NCI-H2081 (cell line): ENCODE measurements at places on chromosomes 12 and 14.

- DNase-seq = no peak
These were observed 45.2 kb upstream of the KCNJ8 start for GRCh38 chr12:21819678-21820077.

GRCh38 chr14:67863223-67863622 is 43.6 kb downstream of the RAD51B start:
- DNase-seq = no peak

DNA sequence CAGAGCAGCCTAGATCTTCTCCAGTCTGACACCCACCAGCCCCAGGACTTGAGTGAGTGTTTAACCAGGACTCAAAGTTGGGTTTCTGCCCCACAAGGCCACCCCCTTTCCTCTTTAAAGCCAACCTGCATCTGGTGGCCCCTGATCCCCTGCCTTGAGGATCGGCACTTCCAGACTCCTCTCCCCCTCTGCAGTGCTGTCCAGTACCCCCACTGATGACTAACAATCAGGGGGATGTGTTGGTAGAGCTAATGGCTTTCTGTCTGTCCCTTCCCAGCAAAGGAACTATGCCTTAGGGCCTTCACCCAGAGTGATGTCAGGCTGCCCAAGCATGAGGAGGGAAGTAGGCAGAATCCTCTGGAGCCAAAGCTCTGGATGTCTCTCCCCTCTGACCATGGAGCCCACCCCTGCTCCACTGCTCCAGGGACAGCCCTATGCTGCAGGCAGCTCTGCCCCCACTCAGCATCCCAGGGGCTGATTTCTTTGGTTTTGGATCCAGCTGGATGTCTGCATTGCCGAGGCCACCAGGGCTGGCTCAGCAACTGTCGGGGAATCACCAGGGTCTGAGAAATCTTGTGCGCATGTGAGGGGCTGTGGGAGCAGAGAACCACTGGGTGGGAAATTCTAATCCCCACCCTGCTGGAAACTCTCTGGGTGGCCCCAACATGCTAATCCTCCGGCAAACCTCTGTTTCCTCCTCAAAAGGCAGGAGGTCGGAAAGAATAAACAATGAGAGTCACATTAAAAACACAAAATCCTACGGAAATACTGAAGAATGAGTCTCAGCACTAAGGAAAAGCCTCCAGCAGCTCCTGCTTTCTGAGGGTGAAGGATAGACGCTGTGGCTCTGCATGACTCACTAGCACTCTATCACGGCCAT is 42.9 kb downstream of the DAD1 start:
- no peak for DNase-seq

DNA sequence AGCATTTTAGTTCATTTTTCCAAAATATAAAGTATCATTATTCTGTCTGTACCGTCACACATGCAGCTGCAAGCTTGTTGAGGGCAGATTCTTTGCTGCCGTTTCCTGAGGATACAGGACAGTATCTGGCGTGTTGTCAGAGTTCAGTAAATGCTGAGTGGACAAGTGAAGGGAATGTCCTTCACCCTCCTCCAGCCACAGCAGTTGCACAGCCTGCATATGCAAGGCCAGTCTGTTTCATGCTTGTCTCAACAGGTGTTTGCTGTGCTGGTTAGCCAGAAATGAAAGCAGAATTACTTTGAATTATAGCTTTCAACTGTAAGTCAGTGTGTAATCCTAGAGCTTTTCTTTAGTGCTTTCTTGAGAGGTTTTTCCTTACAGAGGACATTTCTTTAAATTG is 36.5 kb downstream of the TDP1 start:
- DNase-seq = no peak

DNA sequence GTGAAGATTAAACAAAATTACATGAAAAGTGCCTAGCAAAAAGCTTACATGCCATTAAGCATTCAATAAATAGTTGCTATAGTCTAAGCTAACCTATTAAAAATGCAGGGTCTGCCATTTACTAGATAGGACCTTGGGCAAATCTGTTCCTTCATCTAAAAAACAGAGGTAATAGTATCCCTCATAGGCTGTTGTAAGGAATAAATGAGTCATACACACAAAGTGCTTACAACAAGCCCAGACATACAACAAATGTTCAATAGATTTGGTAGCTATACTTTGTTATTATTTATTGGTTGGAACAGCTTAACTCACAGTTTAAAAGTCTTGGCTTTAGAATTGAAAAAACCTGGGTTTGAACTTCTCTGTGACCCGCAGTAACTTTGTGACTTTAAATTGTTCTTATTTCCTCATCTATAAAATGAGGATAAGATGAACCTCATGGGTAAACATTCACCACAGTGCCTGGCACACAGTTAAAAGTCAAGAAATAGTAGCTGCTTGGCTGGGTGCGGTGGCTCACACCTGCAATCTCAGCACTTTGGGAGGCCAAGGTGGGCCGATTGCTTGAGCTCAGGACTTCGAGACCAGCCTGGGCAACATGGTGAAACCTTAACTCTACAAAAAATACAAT is 24.7 kb downstream of the HEATR5A start:
- no peak for DNase-seq

GRCh38 chr12:78470354-78471195 is 394.0 kb upstream of the SYT1 start:
- DNase-seq = peak; percentile 60

DNA sequence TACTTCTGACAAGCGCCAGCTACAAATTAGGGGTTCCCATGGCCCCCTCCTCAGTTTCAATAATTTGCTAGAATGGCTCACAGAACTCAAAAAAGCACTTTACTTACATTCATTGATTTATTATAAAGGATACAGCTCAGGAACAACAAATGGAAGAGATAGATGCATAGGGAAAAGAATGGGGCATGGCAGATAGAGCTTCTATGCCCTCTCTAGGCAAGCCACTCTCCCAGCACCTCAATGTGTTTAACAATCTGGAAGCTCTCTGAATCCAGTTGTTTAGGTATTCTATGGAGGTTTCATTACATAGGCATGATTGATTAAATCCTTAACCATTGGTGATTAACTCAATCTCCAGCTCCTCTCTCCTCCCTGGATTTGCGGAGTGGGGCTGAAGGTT is 184.5 kb upstream of the DAAM1 start:
- no peak for DNase-seq

DNA sequence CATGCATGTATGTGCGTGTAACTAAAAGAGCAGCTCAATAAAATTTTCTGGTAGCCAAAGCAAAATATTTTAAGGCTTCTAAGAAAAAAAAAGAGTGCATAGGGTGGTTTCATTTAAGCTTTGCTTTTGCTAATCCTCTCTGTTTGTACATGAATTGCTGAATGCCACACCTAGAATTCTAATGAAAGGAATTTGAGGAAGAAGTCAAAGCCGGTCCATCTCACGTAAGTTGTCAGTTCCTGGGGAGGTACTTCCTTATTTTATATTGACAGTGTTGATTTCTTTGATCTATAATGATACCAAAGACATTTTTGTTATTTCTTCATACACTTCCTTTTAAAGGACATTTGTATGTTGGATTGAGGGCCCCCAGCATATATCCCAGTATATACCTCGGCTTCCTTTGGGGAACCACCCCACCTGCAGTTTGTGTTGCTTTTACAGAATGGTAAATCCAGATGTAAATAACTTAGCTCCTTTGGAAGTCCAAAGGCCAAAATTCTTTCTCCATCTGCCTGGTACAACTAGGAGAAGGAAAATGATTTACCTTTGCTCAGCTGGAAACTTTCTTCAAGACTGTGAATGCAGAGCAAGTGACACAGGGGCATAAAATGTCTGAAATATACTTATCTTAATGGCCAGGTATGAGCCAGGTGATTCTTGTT is 420.9 kb upstream of the ATP2B1 start:
- DNase-seq = no peak

GRCh38 chr14:80805136-80805535 is 136.4 kb downstream of the CEP128 start:
- no peak for DNase-seq

DNA sequence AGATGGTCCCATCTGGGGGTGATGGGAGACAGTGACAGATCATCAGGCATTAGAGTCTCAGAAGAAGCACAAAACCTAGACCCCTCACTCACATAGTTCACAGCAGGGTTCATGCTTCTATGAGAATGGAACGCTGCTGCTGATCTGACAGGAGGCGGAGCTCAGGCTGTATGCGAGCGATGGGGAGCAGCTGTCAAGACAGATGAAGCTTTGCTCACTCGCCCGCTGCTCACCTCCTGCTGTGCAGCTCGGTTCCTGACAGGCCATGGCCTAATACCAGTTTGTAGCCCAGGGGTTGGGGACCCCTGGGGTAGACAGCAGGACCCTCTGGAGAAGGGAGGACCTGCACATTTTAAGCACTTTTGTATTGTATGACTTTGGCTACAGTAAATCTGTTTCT is 111.2 kb downstream of the LGMN start:
- DNase-seq = no peak

- DNase-seq = no peak
These were observed 86.9 kb downstream of the RIN3 start for GRCh38 chr14:92600318-92601053.

DNA sequence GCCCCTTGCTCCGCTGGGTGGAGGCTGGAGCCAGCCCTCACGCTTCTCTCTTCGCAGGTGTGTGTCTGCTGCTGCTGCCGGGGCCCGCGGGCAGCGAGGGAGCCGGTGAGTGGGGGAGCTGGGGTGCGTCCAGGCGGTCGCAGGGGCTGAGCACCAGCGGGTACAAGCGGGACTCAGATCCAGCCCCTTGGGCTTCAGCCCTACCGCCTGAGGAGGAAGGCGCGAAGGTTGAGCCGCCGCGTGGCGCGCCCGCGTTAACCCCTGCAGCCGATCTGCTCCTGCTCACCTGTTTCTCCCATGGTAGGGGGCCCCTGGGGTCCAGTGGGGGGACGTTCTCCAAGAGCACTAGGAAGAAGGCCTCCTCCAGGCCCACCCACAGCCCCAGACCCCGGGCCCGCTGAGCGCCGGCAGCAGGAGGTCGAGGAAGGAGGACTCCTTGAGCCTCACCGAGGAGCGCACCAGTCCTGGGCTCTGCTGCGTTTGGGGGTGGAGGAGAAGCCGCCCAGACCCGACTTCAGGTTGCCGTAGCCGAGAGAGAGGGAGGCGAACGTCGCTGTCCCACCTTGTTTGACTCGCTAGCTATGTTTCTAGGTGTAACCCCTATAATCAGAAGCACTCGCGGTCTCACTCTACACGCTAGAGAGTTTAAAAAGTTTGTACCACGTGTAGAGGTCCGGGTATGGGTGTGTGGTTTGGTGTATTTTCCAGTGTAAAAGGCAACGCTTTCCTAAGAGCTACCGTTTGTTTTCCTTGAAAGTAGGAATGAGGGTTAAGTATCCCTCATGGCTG is 834 bp downstream of the COCH start:
- DNase-seq = peak; percentile 28

DNA sequence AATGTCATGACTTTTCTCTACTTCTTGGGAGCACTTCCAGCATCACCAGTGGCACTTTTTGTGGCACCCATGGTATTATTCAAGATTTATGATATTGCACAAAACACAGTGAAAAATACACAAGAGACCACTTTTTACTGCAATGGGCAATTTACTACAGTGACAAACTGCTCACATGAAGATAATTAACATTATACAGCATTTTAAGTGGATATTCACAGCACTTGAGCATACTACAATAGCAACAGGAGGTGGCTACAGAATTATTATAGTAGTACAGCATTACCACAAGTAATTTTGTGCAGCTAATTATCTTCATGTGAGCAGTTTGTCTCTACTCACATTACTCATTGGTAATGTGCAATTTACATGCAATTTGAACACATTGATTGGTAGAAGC is 18.3 kb downstream of the IL26 start:
- DNase-seq = peak; percentile 80

GRCh38 chr12:15526033-15526432 is 203.7 kb downstream of the PTPRO start:
- no peak for DNase-seq

- peak; percentile 28 for DNase-seq
These were observed 739 bp upstream of the PPP2R5E start for GRCh38 chr14:63543826-63544406.

DNA sequence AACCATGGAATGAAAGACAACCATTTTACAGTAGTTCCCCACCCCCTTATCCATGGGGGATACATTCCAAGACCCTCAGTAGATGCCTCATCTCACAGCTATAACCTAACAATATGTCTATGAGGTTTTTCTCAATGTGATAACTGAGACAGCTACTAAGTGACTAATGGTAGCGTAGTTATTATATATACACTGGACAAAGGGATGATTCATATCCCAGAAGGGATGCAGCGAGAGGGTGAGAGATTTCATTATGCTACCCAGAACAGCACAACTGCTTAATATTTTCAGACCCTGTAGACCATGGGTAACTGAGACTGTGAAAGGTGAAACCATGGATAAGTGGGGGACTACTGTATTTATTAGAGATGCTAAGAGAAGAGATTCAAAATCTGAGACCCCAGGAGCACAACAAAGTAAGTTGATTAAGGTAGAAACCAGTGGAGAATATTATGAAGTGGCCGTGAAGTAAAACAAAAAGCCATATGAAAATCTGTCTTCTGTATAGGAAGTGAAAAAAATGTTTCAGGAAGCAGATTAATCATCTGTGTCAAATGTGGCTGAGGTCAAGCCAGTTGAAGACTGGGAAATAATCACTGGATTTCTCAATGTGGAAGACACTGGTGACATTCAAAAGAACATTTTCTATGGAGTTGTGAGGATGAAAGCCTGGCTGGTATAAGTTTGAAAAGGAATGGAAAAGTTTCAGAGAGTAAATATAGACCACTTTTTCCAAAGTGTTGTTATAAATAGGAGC is 77.2 kb downstream of the RPL10L start:
- DNase-seq = no peak

- DNase-seq = no peak
These were observed 198.4 kb downstream of the PHETA1 start for GRCh38 chr12:111170543-111170942.

GRCh38 chr14:95774265-95775160 is 60.6 kb upstream of the TCL1A start:
- peak; percentile 62 for DNase-seq

DNA sequence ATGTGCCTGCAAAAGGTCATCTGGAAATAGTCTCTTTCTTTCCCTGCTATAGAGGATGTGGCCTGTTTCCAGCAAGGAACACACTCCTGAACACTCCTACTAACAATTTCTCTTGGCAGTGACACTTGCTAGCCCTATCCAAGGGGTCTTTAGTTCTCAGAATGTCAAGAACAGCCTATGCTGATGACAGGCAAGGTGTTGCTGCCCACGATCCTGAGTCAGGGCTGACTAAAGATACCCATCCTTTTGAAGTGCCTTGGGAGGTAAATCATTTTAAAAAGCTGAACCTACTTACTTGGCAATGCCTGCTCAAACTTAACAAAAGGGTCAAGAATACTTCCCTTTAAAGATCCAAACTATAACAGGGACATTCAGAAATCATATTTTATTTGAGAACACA is 1146.4 kb downstream of the VRK1 start:
- no peak for DNase-seq

- no peak for DNase-seq
These were observed 35.2 kb downstream of the VRK1 start for GRCh38 chr14:96832351-96832750.

DNA sequence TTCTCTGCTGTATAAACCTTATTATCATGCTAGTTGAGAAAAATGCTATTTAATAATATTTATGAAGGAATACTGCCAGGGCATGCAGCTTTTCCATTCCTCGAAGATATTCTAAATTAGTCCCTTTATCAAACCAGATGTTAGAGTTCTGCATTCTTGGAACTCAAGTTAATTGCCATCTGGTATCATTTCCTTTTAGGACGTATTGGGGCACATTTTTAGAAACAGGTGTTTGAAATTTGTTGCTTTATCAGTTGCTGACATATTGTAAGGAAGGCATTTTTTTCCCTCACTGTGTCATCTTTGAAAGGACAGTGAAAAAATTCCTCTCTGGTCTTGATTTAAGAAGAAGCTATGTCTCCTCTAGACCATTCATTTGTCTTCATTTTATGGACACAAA is 471.2 kb upstream of the PRICKLE1 start:
- DNase-seq = no peak
